ENCODE measurements at places on chromosomes 5 and 9.

- no peak for DNase-seq
Measured at GRCh38 chr5:33297760-33298216, 143.0 kb upstream of the TARS1 start.

GRCh38 chr5:78829811-78830527 lies 155.1 kb downstream of the ARSB start:
- no peak for DNase-seq

DNA sequence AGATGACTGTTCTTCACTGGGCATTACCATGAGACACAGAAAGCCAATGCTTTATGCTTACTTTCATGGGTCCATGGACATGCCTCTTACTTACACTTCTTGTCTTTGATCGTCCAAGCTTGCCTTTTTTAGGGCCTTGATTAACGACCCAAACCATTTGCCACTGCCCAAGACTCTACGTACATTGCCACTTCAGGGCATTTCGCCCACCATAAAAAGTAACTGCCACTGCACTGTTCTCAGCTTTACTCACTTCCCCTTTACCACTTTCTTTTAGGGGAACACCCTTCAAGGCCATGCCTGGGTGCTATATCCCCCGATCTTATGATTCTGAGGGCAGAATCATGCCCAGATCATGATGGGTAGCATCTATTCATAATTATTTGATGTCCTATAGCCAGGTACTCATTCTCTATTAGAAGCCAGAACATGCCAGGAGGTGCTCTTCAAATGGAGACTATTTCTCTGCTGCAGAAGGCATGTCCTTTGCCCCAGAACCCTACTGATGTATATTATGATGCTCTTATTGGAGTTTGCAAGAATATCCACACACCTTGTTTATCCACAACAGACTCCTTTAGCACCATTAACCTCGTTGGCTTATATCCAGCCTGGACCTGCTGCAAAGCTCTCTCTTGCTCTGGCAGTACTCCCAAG lies 64.1 kb upstream of the RAD23B start:
- no peak for DNase-seq

DNA sequence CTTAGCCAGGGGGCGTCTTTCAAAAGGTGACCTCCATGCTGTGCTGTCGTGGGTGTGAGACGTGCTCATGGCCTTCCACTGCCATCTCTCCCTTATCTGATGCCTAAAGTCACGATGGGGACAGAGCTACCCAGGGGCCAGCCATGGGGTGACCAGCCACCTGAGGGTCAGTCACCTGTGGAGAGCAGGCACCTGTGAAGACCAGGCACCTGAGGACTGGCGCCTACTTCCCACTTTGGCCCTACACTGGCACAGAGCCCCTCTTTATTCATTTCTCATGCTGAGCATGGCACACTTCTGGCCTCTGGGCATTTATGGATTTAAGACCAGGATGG lies 6.4 kb upstream of the EXOC3 start:
- no peak for DNase-seq

DNA sequence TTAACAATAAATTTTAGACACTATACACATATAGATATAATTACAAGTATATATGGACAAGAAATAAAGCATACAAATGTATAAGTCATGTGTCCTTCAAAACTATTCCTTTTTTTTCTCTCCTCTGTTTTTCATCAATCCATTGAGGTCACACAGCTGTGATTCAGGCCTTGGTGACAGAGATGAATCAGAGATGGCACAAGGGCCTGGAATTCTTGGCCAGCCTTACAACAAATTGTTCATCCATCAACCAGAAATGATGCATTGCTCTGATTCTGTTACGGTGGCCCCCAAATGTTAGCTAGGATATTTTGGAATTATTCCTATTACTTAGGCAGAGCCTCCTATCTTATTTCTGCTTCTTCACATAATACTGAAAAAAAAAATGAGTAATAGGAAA lies 108.7 kb upstream of the MPDZ start:
- no peak for DNase-seq

- no peak for DNase-seq
Measured at GRCh38 chr9:121815546-121816448, 164.4 kb downstream of the DAB2IP start.

DNA sequence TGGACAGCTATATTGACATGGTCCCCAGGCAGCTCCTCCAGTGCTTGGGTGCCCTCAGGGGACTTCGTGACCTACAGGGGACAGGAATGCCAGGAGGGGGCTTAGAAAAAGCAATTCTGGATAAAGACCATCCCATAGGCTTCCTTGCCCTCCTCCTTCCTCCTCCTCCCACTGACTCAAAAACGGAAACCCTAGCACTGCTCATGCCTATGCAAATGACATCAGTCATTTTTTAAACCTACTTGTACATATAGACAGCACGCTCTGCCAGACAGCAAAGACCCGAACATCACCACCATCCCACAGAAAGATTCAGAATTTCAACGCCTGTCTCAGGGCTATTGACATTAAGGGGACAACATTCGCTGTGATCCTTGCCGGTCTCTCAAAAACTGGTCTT lies 11.0 kb downstream of the IGFBPL1 start:
- DNase-seq = no peak

DNA sequence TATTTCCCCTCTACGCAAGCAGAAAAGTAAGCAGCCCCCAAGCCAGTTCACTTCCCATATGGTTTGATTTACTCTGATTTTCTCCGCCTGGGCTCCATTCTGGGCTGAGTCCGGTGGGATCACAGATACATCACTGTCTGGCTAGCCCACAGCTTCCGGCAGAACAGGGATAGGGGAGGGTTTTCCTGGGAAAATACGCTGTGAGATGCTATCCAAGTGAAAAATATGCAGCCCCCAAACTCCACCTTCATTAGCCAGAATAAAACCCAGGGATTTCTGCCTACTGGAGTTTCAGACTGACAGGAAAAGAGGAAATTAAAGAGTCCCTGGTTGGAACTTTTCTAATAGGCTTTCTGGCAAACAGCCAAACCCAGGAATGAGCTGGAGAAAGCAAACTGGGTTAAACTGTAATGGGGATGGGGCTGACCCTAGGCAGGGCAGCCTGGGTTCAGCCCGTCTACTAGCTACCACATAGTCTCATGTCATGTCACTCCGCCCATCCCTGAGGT lies 16.9 kb upstream of the NIPAL4 start:
- no peak for DNase-seq

GRCh38 chr5:41722359-41722950 lies 147.8 kb downstream of the OXCT1 start:
- DNase-seq = no peak

- DNase-seq = no peak
Measured at GRCh38 chr9:128389395-128390149, 18.4 kb downstream of the URM1 start.

DNA sequence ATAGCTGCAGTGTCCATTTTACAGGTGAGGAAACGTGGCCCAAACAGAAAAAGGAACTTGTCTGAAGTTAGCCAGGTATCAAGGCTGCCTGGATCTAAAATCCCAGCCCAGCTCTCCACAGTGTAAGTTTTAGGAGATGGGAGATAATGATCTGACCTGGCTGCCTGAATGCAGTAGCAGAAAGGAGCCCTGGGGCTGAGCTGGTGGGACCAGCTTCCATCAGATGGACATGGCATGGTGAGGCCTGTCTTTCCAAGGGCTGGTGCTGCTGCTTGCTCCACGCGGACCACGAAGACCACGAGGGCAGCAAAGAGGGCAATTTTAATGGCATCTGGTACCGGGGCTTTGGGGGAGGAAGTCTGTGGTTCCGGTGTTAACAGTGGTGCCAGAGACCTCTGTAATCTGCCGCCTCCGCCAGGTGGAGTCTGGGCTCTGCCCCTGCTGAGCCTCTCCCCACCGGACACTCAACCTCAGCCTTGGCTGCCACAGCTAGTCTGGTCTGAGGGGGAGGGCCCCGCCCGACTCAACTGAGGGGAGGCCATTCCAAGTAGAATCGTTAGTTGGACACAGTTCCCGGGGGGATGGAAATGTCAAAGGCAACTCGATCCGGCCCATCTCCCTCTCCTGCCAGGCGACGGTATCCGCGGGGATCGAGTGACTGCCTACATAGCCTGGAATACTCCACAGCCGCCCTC lies 650 bp downstream of the MYORG start:
- DNase-seq = no peak

GRCh38 chr9:103152473-103152872 lies 157.3 kb downstream of the CYLC2 start:
- DNase-seq = no peak

Measured in AG04449 (cell line).